ENCODE measurements at places on chromosomes 13 and 19. TPM values are rescaled to one million over a fixed set of nuclear protein-coding genes. Genes with fewer than 3 reads are reported as not detected.

Gene SIGLECL1
- total RNA-seq: not detected

Gene SYNE4
- 0.32 TPM for total RNA-seq

DNA sequence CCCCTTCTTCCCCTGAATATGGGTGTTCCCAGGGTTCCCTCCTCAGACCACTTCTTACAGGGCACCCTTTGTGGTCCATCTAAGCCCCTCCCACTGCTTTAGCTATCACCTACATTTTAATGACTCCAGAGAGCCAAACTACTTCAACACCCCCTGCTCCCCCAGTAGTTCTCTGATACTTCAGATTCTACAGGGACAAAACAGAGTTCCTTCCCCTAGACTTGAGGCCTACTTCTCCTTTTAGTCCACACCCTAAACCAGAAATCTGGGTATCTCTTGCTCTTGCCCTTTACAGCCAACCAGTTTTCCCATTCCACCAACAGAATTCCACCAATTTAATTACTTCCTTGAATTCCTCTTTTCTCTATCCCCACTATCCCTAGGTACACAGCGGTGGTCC, 107.2 kb downstream of the KCNRG start:
- DNase-seq: no peak

- no peak for DNase-seq
These were observed 15.3 kb downstream of the ATP7B start for GRCh38 chr13:51995677-51996551.

Gene ZNF575
- total RNA-seq: 0.64 TPM

Gene PSG3
- total RNA-seq: under 0.01 TPM

Data from fibroblast of villous mesenchyme (primary cell).